ENCODE measurements at places on chromosomes 1 and 21.

- no peak for DNase-seq
These were observed 50.3 kb downstream of the SLC22A15 start for GRCh38 chr1:116026631-116027030.

GRCh38 chr1:179714159-179714558 lies 28.9 kb upstream of the FAM163A start:
- no peak for DNase-seq

- no peak for DNase-seq
These were observed 10.5 kb downstream of the PTGFRN start for GRCh38 chr1:116920211-116920610.

- DNase-seq: peak; percentile 83
These were observed 742 bp upstream of the PDE9A start for GRCh38 chr21:42652527-42653230.

- DNase-seq: no peak
These were observed 65.1 kb downstream of the MSH4 start for GRCh38 chr1:75861831-75862230.

GRCh38 chr1:89890085-89890752 lies 69.4 kb downstream of the LRRC8D start:
- peak; percentile 39 for DNase-seq

- DNase-seq: peak; percentile 84
These were observed 16.8 kb downstream of the DUSP10 start for GRCh38 chr1:221724931-221725605.

- DNase-seq: no peak
These were observed 82.9 kb downstream of the NGF start for GRCh38 chr1:115255154-115255553.

DNA sequence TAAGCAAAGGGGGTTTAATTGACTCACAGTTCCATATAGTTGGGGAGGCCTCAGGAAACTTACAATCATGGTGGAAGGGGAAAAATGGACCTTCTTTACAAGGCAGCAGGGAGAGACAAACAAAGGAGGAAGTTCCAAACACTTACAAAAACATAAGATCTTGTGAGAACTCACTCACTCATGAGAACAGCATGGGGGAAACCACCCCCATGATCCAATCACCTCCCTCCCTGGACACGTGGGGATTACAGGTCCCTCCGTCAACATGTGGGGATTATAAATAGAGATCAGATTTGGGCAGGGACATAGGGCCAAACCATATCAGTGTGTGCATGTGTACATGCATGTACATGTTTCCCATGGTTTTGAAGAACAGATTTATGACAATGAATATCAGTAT lies 5.5 kb upstream of the SMG7 start:
- no peak for DNase-seq

- DNase-seq: no peak
These were observed 659.0 kb downstream of the PTPRC start for GRCh38 chr1:199297887-199298286.

- DNase-seq: peak; percentile 79
These were observed 15.2 kb downstream of the PTPRF start for GRCh38 chr1:43545695-43546387.

GRCh38 chr1:245961137-245961540 lies 545.9 kb downstream of the SMYD3 start:
- DNase-seq: no peak

DNA sequence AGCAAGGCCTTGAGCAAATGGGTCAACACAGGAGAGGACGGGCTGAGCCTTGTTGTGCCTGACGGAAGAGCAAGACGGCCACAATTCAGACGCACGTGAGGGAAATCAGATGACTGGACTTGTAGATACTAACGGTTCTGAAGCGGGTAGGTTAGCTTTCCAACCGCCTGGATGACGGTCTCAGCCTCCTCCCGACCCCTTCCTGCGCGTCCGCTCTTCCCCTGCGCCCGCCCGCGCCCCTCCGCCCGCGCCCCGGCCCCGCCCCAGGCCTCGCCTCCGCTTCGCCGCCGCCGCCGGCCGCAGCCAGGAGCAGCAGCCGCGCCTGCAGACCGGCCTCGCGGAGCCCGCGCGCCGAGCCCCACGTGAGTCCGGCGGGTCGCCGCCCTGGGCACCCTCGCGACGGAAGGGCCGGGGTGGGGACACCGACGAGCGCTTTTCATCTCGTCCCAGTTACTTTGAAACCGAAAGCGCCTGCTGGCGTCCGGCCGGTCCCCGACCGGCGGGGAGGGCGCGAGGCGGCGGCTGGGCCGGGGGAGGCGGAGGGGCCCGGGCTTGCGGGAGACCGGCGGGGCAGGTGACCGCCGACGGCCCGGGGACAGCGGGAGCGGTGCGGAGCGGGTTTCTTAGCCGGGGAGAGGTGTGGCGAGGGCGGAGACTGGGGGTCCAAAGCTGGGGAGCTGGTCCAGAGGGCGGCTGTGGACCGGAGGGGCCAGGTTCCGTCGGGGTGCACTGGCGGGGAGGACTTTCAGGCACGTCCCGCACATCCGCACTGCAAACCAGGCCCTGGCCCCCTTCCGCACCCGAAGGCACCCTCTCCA lies at the start of gene TRAF5:
Gene TRAF5 (plus strand): TSS at position 306 of the 818 bp plus-strand sequence. CDS start 26,407 bp downstream, outside the sequence.
- peak; percentile 79 for DNase-seq

GRCh38 chr1:24179251-24179840 lies 7.7 kb downstream of the IFNLR1 start:
- no peak for DNase-seq
